Cerebellar cortex (tissue), 1 donor: ENCODE measurements at places on chromosomes 6 and 20.

- peak; percentile 25 for DNase-seq
These were observed 356.4 kb downstream of the PRKN start for GRCh38 chr6:162371121-162371520.

DNA sequence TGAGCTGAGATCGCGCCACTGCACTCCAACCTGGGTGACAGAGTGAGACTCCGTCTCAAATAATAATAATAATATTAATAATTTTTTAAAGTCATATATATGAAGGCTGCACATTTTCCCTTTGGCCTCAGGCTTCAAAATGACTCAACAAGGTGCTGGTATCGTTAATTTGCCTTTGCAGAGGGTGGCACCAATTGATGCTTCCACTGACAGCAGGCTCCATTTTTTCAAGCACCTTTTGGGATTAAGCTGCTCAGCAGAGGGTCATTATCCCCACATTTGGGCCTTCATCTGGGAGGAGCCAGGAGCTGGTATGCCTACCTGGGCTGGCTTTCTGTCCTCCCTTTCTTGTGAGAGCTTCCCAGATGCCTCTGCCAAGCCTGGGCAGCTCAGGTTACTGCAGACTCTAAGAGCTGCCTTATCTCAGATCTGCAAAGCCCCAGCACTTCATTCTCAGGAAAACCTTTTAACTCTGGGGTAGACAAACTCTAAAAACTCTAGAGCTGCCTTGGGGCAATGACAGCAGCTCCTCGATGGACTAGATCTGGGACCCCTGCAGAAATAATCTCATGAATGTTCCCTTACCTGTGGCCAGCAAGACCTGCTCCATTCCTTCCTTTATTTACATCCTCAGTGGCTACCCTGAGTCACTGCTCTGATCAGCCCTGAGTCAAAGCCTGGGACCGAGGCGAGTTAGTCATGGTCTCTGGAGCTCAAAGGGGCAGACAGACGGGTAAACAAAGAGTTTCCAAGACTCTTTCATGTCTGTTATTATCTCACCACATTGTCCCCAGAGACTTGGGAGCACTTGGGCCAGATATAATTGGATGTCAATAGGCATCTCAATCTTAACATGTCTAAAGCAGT is 80.0 kb upstream of the EYA2 start:
- DNase-seq: no peak

- DNase-seq: no peak
These were observed 29.4 kb downstream of the PLCB1 start for GRCh38 chr20:8161264-8162071.

- no peak for DNase-seq
These were observed 245.2 kb downstream of the HAO1 start for GRCh38 chr20:7695051-7695495.

GRCh38 chr20:47576516-47577033 is 74.9 kb downstream of the NCOA3 start:
- peak; percentile 55 for DNase-seq

- no peak for DNase-seq
These were observed 94.4 kb downstream of the TOX2 start for GRCh38 chr20:44008806-44009678.

DNA sequence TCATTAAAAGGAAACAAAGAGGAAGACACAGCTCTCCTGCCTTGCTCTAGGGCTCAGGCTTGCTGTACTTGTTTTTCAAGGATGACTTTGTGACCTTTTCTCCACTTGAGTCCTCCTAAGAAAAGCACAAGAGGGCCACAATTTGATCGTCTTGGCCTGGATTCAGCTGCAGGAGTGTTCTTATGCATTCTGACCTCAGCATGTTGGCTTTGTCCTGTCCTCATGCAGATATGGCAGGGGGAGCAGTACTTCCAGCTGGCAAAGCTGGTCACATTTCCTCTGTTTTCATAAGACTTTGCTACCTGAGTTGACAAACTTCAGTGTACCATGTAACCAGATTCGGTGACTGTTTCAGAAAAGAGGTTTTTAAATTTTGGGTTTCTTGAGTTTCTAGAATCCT is 30.8 kb downstream of the KDM1B start:
- DNase-seq: no peak

DNA sequence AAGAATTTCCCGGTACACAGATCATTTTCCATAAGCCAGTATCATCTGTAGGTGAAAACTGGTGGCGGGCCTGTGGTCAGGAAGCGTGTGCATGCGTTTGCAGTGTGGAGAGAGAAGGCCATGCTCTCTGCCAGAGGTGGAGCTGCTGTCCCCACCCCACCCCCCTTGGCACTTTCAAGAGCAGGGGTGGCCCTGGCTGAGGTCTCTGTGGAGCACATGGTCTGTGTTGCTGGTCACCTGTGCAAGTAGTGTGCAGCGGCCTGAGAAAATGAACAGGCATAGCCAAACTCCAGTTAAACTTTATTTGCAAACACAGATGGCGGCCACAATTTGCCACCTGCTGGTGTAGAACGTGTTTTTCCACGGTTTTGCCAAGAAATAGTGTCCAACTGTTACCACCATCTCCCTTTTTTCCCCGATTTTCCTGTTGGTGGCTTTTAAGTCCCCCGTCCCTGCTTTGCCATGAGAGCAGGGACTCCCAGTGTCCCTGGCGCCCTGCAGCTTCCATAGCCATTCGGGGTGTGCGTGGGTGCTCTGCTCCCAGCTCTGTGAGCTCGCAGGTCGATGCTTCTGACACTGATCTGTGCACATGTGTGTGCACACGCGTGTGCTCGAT is 2.5 kb downstream of the ADRM1 start:
- DNase-seq: no peak

- DNase-seq: no peak
These were observed 154.0 kb upstream of the LAMP5 start for GRCh38 chr20:9360431-9360830.

GRCh38 chr6:15252195-15252594 is 6.3 kb downstream of the JARID2 start:
- DNase-seq: no peak

DNA sequence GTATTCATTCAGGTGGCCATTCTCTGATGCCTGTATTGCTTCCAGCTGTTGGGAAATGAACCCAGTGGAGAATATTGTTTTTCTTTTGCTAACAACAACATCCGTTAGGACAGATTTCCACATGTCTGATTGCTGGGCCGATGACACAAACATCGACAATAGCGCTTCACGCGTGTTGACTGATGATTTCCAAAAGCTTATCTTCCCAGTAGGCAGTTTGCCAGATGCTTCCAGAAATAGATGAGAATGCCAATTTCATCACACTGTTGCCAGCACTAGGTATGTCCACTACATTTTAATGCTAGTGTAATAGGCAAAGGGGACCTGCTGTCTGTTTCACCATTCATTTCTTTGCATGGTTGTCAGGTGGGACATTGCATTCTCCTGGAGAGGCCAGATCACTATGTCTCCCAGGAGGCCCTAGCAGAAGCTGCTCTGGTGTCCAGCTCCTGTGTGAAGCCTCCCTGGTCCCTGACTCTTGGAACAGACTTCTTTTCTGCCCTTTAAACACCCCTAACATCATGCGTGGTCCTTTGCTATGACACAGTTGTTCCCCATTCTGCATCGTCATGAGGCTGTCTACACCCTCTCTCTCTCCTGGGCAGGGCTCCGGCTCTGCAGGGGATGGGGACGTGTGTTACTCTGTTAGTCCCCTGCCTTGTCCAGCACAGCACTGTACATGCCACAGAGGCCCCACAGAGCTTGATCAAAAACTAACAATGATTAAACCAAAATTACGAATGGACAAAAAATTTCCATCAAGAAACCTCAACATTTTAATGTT is 181.6 kb downstream of the CDH26 start:
- no peak for DNase-seq

DNA sequence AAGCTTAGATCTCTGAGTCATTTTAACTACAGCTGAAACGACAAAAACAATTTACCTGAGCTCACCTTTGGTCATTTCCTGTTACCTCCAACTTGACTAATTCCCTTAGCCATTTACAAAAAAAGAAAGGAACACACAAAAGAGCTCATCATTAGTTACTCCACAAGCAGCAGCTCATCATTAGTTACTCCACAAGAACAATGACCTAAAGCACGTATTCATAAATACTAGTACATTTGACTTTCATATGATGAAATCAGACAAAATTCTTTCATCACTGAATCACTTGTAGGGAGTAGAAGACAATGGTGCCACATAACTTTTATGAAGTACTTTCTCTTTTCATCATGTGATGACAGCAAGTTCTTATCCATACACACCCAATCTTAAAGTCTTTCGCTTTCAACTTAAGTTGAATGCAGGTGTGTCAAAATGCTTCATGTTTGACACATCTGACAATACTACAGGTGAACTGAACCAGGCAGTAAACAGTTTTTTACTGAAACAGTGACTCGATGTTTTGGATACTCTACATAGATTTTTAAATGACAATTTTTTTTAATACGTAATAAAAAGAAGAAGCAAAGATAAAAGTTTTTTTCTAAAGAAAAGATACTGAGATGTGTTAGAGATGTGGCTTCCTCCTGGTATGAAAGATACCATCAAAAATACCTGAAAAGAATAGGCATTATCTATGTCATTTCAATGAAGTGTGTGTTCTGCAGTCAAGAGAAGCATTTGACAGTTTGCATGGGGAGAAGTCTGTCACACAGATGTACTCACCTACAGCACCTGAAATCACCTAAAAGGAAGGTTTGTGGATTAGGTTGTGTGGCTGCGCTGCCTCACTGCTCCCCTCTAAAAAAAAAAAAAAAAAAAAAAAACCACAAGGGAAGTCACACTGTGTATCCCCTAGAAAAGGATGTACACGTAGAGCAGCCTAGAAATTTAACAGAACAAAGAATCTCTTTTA is 109.1 kb downstream of the PRDM1 start:
- DNase-seq: no peak

DNA sequence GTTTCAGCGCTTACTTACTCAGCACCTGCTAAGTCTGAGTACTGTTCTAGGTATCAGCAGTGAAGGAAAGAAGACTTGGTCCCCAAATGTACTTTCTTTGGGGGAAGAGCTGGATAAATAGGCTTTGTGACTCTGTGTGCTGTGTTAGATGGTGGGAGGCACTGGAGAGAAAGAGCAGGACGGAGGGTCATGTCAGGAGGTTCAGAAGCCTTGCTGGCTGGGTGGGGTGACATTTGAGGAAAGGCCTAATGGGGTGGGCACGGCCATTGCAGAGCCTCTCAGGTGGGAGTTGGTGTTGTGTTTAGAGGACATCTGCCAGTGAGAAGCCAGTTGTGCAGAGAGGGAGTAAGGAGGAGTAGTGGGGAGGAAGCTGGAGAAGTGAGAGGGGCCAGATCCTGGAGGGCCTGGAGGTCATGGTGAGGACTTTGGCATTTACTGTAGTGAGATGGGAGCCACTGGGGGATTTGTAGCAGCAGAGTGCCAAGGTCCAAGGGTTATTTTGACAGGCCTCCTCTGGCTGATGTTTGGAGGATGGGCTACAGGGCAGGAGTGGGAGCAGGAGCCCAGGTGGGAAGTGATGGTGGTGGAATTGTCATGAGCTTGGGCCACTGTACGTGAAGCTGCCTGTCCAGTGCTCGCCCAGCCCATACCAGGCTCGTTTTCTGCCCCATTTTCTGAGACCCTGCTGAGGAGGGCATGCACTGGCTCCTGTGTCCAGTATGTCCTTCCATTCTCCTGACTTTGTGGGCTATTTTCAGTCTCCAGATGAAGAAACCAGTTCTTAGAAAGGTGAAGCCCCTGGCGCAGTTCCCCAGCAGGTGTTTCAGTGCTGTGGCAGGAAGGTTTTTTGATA is 886 bp downstream of the SDCBP2 start:
- DNase-seq: no peak

- DNase-seq: peak; percentile 83
These were observed 69.6 kb downstream of the HFE start for GRCh38 chr6:26156850-26157250.

- DNase-seq: no peak
These were observed 55.8 kb downstream of the KIF6 start for GRCh38 chr6:39669207-39669972.

DNA sequence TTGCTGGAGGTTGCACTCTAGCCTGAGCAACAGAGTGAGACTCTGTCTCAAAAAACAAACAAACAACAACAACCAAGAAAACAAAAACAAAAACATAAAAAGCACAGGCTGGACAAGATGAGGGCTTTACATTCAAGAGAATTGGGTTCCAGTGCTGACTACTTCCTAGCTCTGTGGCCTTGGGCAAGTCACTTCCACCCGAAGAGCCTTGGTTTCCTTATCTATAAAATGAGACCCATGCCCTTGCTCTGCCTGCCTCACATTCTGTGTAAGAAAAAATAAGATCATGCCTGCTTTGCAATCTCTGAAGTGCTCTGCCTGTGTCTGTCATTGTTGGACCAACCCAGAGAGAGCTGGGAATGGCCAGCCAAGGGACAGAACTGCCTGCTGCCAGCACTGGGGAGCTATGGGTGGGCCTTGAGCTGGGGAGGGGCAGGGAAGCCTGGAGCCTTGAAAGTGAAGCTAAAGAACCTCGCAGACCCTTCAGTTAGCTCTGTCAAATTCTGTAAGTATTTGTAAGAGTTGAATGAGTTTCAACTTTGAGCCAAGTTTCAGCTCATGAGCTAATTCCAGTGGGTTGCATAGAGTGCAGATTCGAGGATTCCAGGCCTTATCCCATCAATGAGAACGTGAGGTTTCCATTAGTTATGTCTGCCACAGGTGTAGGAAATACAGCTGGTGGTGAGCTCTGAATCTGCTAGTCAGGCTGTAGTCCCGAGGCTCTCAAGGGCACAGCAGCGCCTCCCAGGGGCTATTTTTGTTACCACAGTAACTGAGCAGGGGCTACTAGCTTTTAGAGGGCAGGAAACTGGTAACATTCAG is 93.2 kb downstream of the DLGAP4 start:
- peak; percentile 69 for DNase-seq

DNA sequence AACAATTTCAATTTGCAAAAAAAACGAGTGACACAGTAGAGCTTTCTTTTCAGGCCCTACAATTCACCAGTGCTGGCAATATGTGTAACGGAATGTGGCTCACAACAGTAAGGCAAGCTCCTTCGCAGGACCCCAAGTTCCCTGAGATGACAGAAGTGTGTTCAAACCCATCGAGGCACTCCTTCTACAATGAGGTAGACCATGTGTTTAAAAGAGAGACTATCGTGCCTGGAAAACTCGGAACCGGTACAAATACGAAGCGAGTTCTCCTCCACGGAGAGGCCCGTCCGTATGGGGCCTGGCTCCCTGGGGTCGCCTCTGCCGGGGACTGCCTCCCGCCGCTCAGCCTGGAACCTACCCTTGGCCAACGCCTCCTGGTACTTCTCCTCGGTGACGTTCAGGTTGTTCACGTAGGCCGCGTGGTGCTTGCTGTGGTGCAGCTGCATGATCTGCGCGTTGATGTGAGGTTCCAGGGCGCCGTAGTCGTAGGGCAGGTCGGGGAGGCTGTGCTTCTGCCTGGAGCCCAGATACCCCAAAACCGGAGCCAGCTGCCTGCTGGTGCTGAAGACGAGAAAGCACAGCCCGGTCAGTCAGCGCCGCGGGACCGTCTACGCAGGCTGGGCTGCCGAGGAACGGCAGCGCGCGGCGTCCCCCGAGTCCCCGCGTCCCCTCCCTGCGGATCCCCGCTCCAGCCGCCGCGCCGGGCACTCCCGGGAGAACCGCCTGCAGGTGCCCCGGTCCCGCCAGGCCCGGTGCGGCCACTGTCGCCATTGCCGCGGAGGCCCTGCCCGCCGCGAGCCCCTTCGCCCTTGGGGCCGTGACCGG is 526 bp downstream of the SOD2 start:
- DNase-seq: peak; percentile 43

- DNase-seq: no peak
These were observed 38.5 kb downstream of the PXDC1 start for GRCh38 chr6:3712827-3713665.

- no peak for DNase-seq
These were observed 59.9 kb downstream of the EYA2 start for GRCh38 chr20:46954490-46955038.

GRCh38 chr20:35129647-35130069 is 17.5 kb downstream of the EDEM2 start:
- no peak for DNase-seq
